ENCODE measurements at places on chromosomes 12 and 14. TPM values are rescaled to one million over a fixed set of nuclear protein-coding genes. Genes with fewer than 3 reads are reported as not detected.

TRIAP1 gene
- total RNA-seq: 79.4 TPM

CCDC38 gene
- total RNA-seq: 0.09 TPM

ANKRD33 gene
- not detected for total RNA-seq

KRT77 gene
- total RNA-seq: not detected

KRT75 gene
- 0.26 TPM for total RNA-seq

TMEM52B gene
- 0.14 TPM for total RNA-seq
